ENCODE measurements at places on chromosomes 6 and 20. TPM values are rescaled to one million over a fixed set of nuclear protein-coding genes. Genes with fewer than 3 reads are reported as not detected.

DNA sequence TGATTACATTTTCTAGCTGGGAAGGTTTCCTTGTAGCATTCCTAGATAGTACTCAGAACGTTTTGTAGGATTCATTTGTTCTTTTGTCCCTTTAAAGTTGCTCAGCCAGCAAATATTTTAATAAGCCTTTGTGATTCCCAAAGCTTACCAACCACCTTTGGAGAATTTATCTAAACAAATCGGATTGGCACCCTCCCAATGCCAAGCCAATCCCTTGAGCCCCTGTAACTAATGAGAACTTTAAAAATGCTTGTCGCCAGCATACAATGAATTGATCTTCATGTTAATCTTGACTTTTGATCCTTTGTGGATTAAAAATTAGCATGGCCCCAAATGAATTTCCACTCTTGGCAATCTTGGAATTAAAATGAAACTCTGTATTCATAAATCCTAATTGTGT, 559.5 kb downstream of the UTRN start:
- no peak for DNase-seq

DNA sequence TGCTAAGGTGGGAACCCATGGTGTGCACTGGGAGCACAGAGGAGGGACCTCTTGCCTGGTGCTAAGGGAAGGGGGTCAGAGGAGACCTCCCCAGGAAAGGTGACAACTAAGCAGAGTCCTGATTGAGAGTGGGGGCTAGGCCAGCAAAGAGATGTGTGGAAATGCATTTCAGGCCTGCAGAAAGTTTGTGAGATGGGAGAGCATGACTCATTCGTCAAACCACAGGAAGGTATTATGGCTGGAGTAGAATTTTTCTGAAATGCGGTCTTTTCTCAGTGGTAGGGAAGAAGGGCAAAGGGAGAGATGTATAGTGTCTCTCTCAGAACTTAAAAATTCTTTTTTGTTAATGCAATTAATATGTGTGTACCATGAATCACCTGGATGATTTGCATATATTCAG, 23.6 kb upstream of the EDN1 start:
- DNase-seq, result no peak

DNA sequence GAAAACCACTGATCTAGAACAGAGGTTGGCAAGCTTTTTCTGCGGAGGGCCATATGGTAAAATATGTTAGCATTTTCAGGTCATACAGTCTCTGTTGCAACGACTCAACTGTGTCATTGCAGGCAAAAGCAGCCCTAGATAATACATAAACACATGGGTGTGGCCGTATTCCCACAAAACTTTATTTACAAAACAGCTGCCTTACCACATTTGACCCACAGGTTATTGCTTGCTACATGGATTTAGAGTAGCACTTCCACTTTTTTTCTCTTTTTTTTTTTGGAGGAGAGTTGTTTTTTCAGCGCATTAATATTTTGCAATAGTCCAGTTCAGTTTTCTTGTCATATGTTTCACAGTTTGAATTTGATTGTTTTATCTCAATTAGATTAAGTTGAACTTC, 2.5 kb upstream of the IGF2R start:
- no peak for DNase-seq

Gene OLIG3
- total RNA-seq, result not detected

Gene SNRPB2
- 87.8 TPM for total RNA-seq

DNA sequence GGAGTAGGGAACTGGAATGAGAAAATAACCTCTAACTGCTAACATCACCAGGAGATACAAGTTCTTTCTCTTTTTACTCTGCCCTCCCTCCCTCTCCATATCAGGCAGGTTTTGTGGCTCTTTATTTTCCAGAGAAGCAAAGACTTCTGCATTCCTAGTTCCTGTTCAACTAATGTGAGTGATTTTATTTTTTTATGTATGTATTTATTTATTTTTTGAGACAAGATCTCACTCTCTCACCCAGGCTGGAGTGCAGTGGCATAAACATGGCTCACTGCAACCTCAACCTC, 6.0 kb upstream of the IER3 start:
- no peak for DNase-seq

- DNase-seq, result no peak
Measured at GRCh38 chr6:22221630-22222029, 75.2 kb downstream of the PRL start.

DNA sequence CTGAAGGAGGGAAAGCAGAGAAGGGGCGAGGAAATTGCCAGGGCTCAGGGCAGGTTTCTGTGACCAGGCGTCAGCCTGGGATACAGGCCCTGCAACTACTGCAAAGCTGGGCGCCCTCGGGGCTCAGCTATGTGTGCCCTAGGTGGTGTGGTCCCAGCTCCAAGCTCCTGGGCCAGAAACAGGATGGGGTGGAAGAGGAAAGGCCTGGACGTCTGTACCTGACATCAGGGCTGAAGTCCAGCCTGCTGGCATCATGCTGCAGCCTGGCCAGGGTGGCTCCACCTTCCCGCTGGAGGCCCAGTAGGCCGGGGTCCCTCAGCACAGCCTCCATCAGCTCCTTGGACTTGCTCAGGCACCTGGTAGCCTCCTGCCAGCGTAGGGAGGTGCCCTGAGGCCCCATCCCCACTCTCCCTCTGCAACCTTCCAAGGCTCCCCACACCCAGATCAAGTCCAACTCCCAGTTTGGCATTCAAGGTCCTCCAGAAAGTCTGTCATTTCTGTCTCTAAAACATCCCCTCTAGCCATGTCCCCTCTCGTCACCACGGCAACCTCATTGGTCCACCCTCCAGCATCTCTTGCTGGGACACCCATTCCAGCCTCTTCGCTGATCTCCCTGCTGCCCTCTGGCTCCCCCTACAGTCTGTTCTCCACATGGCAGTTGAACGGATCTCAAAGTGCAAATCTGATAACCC, 38.2 kb downstream of the KIAA1755 start:
- DNase-seq, result peak; percentile 37

Gene DEFB124
- total RNA-seq, result not detected

- DNase-seq, result no peak
Measured at GRCh38 chr6:66740346-66740745, 1033.3 kb upstream of the EYS start.

DNA sequence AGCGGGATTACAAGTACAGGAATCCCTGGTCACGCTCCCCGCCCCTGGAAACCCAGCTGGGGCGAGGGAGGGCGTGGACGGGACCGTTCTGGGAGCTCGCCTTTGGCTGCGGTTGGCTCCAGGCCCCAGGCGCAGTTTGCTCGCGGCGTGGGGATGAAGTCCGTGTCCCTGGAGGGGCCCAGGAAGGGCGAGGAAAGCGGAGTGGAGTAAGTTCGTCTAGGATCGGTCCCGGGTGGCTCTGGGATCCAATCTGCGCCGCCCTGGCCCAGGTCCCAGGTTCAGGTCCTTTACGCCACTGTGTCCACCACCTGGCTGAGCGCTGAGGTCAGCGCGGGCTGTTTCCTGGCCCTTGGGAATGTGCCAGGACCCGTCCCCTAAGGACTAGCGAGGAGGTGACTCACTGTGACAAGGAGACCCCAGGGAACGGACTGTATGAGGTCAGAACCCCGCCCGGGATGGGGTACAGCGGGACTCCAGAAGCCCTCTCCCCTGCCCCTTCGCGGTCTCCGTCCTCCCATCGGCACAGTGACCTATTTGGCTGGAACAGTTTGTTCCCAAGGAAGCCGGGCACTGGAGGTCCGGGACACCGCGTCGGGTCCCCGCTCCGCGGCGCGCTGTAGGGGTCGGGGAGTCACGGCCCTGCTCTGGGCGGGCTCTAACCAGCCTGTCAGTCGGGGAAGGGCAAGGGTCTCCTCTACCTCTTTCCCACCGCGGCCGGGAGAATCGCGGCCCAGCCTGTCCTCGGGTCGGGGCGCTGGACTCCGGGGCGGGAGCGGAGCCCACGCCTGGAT, 724 bp downstream of the CDKN1A start:
- DNase-seq, result no peak

GRCh38 chr20:50434653-50435396, 75.4 kb upstream of the PTPN1 start:
- no peak for DNase-seq

Measured in OCI-LY7 (cell line).